Testis (tissue), 5 donors: ENCODE measurements at places on chromosomes 5 and 9. TPM values are rescaled to one million over a fixed set of nuclear protein-coding genes. Genes with fewer than 3 reads are reported as not detected.

- no peaks in the 10 kb centered on the region for H3K4me1 ChIP-seq
- no peaks in the 10 kb centered on the region for H3K36me3 ChIP-seq
- no peak overlapping the region for H3K4me3 ChIP-seq
- no peak for DNase-seq
- H3K27ac ChIP-seq: no peak overlapping the region
- no peaks in the 10 kb centered on the region for H3K27me3 ChIP-seq
Observed at GRCh38 chr5:138815529-138815928, 59.6 kb downstream of the LRRTM2 start.

DNA sequence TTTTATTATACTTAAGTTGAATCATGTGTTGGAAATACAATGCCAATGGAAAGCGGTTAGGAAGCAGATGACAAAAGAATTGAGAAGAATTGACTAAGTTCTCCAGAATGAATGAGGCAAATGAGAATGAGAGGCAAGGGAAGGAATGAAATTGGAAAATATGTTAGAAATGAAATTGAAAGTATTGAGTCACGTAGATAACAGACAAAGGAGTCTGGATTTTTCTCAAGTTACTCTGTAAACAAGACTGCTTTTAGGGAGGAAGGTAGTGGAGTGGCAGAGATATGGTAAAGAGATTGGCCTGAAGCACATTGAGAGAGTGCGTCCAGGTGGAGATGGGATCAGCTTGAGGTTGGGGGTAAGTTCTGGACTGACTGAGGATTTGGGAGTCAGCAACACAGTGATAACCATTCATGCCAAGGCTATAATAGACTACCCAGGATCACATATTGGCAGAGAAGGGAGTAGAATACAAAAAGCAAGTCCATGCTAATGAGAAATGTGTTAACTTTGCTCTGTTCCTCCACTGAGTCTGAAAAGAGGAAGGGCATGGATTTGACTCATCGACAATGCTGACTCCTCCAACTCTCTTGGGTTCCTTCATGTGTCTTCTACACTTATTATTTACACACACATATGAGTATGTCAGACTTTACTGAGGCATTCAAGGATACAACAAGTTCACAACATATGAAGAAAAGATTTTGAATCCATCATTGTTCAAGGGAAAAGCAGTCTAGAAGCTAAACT lies 814.2 kb upstream of the ZNF608 start:
- no peak overlapping the region for H3K27ac ChIP-seq
- H3K36me3 ChIP-seq: no peaks in the 10 kb centered on the region
- DNase-seq: no peak
- H3K4me3 ChIP-seq: no peak overlapping the region
- no peaks in the 10 kb centered on the region for H3K27me3 ChIP-seq

DNA sequence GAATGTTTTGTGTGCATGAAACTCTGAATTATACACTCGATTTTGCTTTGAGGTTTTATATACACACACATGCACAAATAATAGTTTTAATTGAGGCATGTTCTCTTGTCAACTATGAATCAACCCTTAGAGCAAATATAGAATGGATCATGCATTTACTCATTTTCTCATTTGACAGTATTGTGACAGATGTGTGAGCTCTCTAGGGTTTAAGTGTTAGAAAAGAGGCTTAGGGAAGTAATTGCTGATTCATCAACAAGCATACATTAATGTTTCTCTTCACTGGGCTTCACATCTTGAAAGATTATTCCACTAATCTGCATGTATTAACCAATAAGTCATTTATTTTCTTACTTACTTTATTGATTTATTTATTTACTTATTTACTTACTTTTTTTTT lies 1356.8 kb upstream of the ACO1 start:
- no peaks in the 10 kb centered on the region for H3K36me3 ChIP-seq
- DNase-seq: no peak
- H3K4me3 ChIP-seq: no peak overlapping the region
- H3K27ac ChIP-seq: no peak overlapping the region

DNA sequence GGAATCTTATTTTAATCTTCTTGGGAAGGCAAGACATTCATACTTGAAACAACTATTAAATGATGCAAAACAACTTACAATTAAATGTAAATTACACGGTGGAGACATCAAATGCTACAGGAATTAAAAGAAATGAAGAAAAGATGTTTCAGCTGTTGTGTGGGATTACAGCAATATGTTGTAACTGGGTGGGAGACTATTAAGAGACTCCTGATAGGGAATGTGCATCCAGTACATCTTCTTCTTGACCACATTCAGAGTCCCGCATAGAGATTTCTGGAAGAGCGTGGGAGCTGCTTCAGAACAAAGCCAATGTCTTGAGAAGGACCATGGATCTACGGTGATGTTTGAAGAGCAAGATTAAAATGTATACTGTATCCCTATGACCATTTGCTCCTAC lies 199.1 kb downstream of the PDE4D start:
- H3K27me3 ChIP-seq: no peaks in the 10 kb centered on the region
- H3K36me3 ChIP-seq: no peaks in the 10 kb centered on the region

GRCh38 chr9:129478961-129479630 lies 141.8 kb downstream of the C9orf50 start:
- H3K27me3 ChIP-seq: no peaks in the 10 kb centered on the region
- H3K4me3 ChIP-seq: no peak overlapping the region
- H3K4me1 ChIP-seq: peaks cover 62% of the 10 kb centered on the region

- no peaks in the 10 kb centered on the region for H3K36me3 ChIP-seq
- H3K4me1 ChIP-seq: peaks cover 30% of the 10 kb centered on the region
- H3K27me3 ChIP-seq: no peaks in the 10 kb centered on the region
Observed at GRCh38 chr5:154756009-154756867, 1.1 kb downstream of the LARP1 start.

GRCh38 chr9:34334916-34335315 lies 5.5 kb downstream of the NUDT2 start:
- no peak for DNase-seq
- no peak overlapping the region for H3K4me3 ChIP-seq
- H3K4me1 ChIP-seq: no peaks in the 10 kb centered on the region
- H3K36me3 ChIP-seq: no peaks in the 10 kb centered on the region

Gene SLC27A6
- total RNA-seq: 6.1 TPM

Gene PCDHA10
- 4.4 TPM for total RNA-seq

Gene HOMER1
- 20.4 TPM for total RNA-seq

Gene NUDT12
- 13.5 TPM for total RNA-seq

Gene PCDHA3
- 2.0 TPM for total RNA-seq

Gene ANKRD33B
- 5.8 TPM for total RNA-seq
